ENCODE measurements at places on chromosomes 5 and 9.
A peak's percentile ranks its signal among the peaks of the same experiment; 100 is the strongest.

DNA sequence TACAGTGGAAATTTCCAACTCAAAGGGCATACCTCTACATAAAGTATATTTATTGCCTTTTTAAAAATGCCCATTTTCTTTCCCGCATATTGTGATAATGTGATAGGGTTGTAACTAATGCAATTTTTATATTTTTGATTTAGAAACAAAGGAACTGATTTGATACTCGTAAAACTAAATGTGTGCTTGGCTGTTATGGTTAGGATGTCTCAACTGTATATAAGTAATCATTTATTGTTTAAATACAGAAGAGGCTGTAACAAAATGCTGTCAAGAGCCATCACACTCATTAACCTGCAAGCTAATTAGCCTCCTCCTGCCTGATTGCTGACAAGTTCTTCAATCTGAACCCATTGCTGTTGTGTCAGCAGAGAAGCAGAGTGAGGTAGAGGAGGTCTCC, 149.2 kb downstream of the PBX3 start:
- DNase-seq: no peak

- peak; percentile 51 for DNase-seq
Measured at GRCh38 chr5:141100243-141100805, at the start of gene PCDHB3. PCDHB3 (plus strand) TSS chr5:141100473; CDS start chr5:141100650, 177 bp downstream.

GRCh38 chr5:150016537-150016936, 16.0 kb downstream of the HMGXB3 start:
- no peak for DNase-seq

- DNase-seq: no peak
Measured at GRCh38 chr5:128535251-128535650, 2.8 kb downstream of the FBN2 start.

DNA sequence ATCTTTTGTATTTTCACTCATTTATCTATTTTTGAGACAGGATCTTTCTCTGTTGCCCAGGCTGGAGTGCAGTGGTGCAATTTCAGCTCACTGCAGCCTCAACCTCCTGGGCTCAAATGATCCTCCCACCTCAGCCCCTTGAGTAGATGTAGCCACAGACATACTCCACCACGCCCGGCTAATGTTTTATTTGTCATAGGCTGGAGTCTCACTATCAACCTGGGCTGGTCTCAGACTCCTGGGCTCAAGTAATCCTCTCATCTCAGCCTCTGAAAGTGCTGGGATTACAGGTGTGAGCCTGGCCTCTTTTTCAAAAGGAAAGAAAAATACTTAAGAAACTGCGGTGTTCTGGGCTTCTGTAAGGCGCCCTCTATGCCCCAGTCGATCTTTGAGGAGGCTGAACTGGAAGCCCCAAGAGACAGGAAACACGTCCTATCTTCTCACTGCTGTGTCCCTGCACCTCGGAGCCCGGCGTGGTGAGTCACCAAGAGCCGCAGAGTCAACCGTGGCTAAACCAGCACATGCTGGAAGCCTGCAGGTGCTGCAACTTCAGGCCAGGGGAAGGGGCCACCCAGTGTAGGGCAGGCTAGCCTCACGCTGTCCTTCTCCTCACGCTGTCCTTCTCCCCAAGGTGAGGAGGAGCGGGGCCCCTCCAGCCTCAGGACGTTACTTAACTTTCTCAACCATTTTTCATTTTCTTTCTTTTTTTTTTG, 15.2 kb upstream of the LHX3 start:
- DNase-seq: no peak

- DNase-seq: no peak
Measured at GRCh38 chr9:80233906-80234305, 662.1 kb downstream of the TLE4 start.

- no peak for DNase-seq
Measured at GRCh38 chr5:54608423-54609085, 91.0 kb downstream of the SNX18 start.
